G401 (cell line): ENCODE measurements at places on chromosomes 1 and 21.

DNA sequence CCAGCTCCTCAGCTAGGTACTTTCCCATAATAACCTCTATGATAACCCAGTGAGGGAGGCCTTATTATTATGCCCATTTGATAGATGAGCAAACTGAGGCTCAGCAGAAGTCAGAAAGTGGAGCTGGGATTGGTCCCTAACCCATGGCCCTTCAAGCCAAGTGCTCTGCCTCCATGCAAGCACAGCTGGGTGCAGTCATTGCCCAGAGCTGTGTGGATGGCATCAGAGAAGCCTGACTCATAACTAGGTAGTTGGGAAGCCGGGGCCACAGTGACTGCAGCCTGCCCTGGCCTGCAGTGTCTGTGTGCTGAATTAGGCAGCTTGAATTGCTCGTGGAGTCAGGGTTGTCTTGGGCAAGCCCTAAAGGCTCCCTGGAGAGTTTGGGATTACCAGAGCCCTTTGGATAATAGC lies 89.9 kb upstream of the SLC2A1 start:
- no peak for DNase-seq

- DNase-seq: no peak
Observed at GRCh38 chr1:218392780-218393179, 47.6 kb downstream of the TGFB2 start.

DNA sequence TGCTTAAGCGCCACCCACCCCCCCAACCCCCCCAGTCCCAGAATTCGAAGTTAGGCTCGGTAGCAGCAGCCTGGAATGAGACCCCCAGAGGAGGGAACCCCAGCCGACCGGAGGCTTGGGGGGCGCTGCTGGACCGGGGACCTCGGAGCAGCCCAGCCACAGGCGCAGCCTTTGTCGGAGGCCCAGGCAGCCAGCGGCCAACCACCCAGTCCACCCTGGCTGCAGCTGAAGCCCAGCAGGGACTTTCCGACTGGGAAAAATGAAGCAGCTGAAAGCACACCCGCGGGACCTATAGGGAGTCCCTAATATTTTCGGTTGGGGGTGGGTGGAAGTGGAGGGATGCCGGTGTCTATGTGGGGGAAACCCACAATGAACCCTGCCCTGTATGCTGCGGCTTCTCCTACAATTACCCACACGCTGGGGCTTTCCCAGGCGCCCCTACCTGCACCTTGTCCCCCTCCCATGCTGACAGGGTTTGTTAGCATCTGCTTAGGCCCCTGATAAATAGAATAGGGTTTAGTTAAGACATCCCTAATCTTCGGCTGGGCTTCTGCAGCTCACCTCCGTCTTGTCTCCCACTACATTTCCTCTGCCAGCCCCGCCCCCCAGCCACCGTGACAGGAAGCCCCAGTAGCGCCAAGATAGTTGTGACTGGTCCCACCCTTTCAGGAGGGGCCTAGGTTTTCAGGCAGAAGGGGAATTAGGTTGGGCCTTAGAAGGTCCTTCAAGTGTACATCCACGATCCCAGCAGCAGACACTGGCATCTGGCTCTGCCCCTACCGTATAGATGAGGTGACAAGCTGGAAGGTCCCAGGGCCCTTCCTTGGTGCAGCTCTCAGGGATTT lies 838 bp downstream of the CCDC28B start:
- peak; percentile 68 for DNase-seq

DNA sequence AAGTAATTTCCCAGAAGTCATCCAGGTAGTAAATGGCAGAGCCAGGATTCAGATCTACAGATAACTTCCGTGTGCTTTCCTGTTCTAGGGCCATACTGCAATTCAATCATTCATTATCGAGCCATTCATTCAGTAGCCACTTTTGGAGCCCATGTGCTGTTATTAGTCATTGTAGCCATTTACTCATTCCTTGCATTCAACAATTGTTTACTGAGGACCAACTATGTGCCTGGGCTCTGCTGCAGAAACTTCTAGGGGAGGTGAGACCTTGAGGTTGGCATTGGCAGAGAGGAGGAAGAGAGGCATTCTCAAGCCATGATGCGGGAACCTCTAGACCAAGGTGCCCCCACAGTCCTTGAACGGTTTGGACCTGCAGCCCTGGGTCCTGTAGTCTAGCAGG lies 27.9 kb downstream of the EPHB2 start:
- DNase-seq: no peak

GRCh38 chr1:61641578-61642336 lies 83.2 kb downstream of the TM2D1 start:
- DNase-seq: peak; percentile 49
